ENCODE measurements at places on chromosomes 4 and X.

DNA sequence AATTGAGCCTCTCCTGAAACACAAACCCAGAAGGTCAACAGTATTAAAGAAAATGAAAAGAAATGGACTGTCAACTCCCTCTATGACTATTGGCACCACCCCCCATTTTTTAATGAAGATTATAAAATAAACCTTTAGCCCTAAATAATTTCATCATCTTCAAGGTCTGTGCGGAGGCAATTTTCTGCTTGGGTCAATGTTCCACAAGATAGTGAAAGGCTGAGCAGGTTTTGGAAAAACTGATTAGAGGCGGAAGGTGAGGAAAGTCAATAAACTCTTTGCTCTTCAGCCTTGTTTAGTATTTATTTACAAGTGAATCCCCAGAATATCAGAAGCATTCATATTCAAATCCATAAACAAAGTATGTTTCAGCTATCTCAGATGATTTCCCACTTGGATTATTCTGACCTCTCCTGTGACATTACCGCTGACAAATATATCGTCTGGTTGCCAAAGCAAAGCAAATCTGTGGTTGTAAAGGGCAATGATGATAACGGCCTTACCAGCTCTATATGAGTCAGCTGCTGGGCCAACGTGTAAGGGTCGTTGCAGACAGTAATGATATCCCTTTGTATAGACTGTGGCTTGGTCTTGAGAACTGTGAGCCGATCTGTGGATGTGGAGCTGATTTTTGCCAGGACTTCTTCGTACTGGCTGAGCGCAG, 24.0 kb downstream of the RASGEF1B start:
- DNase-seq, result no peak

DNA sequence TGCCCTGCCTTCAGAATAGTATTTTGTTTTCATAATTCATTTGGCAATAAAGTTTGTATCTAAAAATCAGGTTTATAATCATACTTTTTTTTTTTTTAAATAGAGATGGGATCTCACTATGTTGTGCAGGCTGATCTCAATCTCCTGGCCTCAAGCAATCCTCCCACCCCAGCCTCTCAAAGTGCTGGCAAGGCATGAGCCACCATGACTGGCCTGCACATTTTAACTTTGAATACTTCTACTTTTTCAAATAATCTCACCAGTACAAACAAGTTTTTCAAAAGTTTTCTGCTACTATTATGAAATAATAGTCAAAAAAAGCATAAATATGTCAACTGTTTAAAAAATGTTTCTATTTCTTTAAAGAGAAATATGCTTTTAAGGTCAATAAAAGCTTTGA, 69.6 kb upstream of the GPR34 start:
- DNase-seq, result no peak

- no peak for DNase-seq
Measured at GRCh38 chrX:104662694-104663093, 96.7 kb downstream of the IL1RAPL2 start.

DNA sequence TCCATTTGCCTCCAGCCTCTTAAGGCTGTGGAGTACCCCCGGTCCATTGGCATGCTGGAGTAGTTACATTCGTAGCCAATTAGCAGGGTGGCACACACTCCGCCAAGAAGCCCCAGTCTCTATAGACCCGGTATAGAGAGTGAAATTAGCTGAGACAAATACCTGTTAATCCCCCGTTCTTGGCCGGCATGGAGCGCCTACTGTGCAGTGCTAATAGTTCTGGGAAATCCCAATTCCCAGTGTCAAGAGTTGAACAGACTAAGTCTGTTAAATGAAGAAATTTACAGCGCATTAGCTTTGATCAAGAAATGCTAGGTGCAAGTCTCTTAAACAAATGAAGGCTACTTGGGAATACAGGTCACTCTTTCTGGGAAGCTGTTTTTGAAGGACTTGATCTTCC, 127.8 kb upstream of the ARX start:
- DNase-seq, result peak; percentile 8

- no peak for DNase-seq
Measured at GRCh38 chr4:7444731-7445130, 10.0 kb upstream of the PSAPL1 start.

- no peak for DNase-seq
Measured at GRCh38 chrX:51098046-51098445, 187.5 kb downstream of the BMP15 start.

DNA sequence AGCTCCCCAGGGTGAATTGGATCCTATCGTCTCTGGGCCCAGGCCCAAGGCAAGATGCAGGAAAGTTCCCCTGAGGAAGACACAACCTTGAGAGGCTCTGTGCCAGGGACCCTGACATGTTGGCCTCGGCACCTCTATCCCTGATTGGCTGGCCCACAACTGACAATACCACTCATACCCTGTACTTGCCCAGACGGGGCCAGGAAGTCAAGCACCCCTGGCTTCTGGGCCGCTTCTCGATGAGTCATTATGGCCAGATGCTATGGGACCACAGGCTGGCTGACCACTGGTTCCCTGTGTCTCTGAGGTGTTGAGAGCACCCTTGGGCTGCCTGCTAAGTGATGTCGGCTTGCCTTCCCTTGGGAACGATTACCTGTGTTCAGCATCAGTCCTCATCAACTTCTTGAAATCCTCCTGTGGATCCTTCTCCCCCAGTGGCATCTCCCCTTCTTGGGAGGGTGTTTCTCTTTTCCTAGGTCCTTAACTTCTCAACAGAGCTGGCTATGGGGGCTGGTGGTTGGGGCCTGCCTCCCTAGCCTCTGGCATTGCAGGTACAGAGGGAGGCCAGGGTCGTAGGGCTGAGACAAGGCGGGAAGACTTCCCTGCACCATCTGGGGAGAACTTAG, 54.5 kb upstream of the MAMLD1 start:
- no peak for DNase-seq

DNA sequence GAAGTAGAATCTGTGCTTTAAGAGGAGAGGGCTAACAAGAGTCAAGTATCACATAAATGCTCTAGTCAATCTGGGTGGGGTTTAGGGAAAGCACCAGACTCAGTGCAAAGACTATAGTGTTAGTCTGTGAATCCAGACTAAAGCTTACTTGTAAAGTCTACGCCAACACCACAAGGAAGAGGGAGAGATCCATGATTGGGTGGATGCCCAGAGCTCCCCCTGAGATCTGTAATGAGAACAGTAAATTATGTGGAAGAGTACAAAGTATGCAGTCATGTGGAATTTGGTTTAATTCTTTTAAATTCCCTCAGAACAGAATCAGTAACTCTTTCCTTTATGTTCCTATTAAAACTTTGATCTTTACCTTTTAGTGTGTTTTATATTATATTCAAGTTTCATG, 354.7 kb upstream of the SPANXN4 start:
- peak; percentile 40 for DNase-seq

DNA sequence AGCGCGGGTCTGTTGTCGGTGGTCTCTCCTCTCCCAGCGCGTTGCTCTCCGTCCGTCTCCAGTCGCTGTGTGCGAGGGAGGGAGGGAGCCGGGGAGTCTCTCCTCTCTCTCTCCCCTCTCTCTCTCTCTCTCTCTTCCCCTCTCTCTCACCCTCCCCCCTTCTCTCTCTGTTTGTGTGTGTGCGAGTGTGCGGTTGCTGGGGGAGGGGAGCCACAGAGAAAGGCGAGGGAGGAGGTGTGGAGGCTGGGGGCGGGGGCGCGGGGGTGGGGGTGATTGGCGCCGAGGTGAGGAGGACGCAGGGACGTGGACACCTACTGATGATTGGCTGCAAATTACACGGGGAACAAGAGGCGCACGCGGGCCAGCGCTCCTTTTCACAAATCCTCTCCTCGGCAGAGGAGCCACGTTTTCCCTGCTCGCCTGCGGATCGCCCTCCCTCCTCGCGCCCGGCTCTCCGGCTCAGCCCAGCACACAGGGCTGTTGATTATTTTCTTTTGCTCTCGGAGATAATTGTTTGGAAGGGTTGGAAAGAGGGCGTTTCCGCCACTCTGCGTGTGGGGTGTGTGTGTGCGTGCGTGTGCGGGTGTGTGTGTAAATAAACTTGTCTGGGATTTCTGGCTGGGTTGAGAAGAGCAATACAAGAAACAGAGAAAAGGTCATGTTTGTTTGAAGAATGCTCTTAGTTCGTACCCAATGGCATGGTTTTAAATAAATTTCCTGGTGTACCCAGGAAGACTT, at the start of gene CXXC4:
TSS of gene CXXC4 (minus strand) at position 73 of the 738 bp plus-strand sequence. CDS start 3,092 bp downstream, outside the sequence.
- peak; percentile 94 for DNase-seq

- no peak for DNase-seq
Measured at GRCh38 chr4:152590179-152591031, 54.5 kb upstream of the FBXW7 start.

DNA sequence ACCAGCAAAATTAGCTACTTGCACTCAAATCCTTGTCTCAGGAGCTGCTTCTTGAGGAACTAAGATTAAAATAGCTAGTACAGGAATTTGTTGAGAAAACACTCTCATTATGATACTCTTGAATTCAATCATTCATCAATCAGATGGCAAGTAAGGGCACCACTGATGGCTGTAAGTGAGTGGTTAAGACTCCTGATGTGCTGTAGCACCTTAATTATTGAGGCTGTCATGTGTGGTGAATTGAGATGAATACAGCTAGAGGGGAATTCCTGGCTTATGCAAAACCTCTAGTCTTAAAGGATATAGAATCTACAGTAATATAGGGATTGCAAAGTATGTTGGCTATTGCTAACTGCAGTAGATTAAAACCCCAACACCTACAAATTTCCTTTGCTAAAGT, 509.1 kb downstream of the IQCM start:
- no peak for DNase-seq

GRCh38 chrX:119121341-119121740, 6.3 kb downstream of the KIAA1210 start:
- peak; percentile 13 for DNase-seq

DNA sequence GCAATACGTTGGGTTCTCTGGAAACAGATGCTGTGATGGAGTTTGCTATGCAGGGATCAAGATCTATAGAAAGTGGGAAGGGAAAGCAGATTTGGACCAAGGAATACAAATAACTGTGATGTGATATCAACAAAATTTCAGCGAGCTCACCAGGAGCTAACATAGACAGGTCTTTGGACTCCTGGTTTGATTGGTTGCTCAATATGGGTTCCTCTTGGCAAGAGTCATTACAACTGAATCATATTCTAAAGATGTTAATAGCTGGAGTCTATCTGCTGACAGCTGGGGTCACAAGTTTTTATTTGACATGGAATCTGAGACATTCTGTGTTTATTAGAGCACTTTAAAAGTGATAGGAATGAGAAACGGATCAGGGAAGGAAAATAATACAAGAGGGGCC, 637.6 kb upstream of the GNPDA2 start:
- no peak for DNase-seq

DNA sequence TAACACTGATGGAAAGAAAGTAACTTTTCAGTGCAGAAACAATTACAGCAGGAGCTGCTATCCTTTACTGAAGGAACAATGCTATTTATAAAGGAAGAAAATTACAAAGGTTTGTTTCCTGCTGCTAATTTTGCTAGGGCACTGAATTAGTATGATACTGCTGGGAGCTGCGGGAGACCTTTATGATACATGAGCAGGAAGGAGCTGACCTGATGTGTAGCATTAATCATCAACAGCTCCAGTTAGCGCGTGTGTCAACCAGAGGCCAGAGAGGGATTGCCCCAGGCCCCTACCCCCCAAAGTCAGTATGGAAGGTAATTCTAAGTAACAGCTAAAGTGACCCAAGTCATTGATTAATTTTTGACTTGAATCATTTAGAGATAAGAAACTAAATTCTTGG, 728.9 kb downstream of the PCDH18 start:
- peak; percentile 20 for DNase-seq

DNA sequence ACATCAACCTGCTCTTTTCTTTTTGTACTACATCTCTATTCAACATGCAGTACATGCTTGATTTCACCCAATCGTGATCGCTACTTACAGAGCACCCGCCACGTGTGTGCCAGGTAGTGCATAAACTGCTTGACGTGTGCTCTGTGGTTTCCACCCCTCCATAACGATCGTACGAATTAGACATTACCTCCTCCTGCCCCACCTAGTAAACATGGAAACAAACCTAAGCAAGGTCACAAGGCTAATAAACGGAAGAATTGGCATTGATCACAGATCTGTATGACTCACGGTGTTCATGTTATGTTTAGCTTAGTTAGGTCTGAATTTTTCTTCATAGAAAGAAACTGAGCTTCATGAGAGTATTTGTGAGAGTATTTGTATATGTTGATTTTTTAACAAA, 64.1 kb downstream of the STX18 start:
- no peak for DNase-seq

All from kidney (tissue), 22 donors.